ENCODE measurements at places on chromosomes 11 and 22.

DNA sequence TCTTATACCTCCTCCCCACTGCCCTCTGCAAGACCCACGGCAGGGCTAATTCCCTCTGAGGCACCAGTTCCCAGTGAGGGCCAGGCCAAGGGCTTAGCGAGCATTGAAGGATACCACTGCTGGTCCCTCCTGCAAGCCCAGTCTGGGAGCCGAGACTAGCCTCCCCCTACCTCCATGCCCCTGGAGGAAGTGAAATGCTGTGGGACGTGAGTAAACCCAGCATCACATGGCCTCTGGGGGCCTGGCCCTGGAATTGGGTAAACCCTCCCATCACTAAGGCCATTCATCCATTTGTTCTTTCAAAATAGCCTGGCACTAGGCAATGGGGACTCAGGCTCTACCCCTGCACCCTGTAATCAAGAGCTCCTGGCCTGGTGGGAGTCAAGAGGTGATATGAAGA lies 24.7 kb downstream of the ARAP1 start:
- DNase-seq, result no peak

GRCh38 chr11:4118107-4118506 lies 23.5 kb downstream of the RRM1 start:
- DNase-seq, result no peak

GRCh38 chr11:11389238-11389637 lies 36.2 kb upstream of the CSNK2A3 start:
- DNase-seq, result no peak

GRCh38 chr11:1486054-1486825 lies at the start of gene MOB2:
TSS of gene MOB2 (minus strand) at chr11:1486779. CDS start at chr11:1486556, 223 bp downstream.
- DNase-seq, result no peak

GRCh38 chr11:27242591-27242990 lies 120.4 kb downstream of the CCDC34 start:
- DNase-seq, result no peak

DNA sequence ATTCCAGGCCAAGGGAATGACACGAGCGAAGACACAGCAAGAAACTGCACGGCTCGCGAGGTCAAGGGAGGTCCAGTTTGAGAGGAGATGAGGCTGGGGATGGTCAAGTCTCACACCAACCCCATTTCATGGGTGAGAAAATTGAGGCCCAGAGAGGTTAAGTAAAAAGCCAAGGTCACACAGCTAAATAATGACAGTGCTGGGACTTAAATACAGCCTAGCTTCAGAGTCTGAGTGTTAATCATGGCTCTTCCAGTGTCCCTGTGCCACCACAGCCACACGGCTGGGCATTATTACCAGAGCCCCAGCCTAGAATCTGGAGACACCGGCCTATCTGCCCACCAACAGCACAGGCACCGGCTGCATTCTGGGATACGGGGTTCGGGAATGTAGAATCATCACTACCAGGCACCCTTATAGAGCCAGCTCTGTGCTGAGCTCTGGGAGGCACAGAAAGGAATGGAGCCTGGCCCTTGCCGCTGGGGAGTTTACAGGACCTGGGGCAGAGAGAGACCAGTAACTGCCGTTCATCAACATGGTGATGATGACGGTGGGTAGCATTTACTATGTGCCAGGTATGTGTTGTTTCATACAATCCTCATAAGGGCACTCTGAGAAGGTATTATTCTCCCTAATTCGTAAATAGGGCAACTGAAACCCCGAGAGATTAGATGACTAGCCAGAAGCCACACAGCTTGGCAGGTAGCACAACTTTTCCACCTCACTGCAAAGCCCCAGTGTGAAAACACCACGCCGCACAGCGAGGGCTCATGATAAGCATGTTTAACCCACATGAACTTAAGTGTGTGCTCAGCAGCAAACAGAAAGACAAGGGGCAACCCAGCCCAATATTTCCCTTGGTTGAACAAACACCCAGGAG lies 51.8 kb downstream of the CD6 start:
- DNase-seq, result no peak

- DNase-seq, result no peak
These were observed 775.6 kb upstream of the CCDC90B start for GRCh38 chr11:84061726-84062125.

GRCh38 chr11:45818961-45819605 lies 14.1 kb downstream of the SLC35C1 start:
- no peak for DNase-seq

- DNase-seq, result no peak
These were observed 9.9 kb downstream of the CSTF3 start for GRCh38 chr11:33151399-33151798.

DNA sequence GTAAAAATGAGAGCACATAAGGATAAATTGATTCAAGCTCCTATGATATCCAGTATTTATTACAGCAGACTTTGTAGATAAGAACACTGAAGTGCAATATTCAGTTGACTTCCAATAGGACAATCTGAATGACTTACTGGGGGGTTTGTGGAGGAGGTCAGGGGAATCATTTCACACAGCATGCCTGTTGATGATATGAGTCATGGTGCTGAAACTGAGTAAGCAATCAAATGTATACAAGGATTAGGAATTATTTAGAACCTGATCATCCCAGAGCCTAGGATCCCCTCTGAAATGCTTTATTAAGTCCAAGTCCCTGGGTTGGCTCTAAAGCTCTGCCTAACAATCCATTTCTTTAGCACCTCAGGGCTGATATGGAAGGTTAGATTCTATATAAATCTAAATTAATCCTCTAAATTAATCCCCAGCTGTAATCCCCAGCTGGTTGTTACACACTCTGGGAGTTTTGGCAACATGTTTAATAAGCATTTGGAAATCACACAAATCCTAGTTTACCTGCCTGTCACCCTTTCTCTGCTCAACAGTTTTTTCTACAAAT lies 326.4 kb downstream of the GUCY1A2 start:
- no peak for DNase-seq

DNA sequence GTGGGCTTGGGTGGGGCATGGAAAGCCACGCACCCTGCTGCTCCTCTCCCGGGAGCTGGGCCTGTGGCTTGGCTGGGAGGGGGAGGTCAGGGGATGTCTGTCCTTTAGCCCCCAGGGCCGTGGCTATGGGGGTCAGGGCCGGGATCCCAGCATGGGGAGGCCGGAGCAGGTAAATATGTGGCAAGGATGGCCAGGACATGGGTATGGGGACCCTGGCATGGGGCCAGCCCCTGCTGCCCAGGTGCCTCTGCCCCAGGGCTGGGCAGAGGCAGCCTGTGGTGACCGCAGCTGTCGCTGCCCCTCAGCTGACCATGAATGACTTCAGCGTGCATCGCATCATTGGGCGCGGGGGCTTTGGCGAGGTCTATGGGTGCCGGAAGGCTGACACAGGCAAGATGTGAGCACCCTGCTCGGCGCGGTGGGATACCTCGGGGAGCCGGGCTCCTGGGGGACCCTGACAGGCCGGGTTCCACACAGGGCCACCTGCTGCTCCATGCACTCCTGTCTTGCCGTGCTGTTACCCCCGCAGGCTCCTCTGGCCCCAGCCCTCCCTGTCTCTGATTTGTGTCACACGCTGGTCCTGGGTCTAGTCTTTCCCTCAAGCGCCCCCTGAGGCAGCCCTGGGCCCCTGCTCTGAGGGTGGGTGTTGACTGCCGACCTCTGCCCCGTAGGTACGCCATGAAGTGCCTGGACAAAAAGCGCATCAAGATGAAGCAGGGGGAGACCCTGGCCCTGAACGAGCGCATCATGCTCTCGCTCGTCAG lies 8.1 kb upstream of the ANKRD13D start:
- DNase-seq, result no peak

DNA sequence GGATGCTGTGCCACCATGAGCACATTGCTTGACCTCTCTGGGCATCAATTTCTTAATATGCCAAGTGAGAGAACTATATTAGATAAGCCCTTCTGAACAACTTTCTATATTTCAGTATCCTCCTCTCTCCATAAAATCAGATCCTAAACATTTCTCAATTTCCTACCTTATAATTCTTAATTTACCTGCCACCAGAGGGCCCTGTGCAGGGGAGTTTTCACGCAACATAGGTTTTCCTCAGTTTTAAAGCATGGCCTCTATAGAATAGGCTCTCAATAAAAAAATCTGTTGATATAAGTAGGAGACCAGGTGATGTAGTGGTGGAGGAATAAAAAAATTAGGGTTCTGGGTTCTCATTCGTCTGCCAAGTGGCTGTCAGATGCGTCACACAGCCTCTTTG lies 83.7 kb upstream of the DBX1 start:
- no peak for DNase-seq

GRCh38 chr11:68311160-68312116 lies 953 bp upstream of the LRP5 start:
- no peak for DNase-seq

DNA sequence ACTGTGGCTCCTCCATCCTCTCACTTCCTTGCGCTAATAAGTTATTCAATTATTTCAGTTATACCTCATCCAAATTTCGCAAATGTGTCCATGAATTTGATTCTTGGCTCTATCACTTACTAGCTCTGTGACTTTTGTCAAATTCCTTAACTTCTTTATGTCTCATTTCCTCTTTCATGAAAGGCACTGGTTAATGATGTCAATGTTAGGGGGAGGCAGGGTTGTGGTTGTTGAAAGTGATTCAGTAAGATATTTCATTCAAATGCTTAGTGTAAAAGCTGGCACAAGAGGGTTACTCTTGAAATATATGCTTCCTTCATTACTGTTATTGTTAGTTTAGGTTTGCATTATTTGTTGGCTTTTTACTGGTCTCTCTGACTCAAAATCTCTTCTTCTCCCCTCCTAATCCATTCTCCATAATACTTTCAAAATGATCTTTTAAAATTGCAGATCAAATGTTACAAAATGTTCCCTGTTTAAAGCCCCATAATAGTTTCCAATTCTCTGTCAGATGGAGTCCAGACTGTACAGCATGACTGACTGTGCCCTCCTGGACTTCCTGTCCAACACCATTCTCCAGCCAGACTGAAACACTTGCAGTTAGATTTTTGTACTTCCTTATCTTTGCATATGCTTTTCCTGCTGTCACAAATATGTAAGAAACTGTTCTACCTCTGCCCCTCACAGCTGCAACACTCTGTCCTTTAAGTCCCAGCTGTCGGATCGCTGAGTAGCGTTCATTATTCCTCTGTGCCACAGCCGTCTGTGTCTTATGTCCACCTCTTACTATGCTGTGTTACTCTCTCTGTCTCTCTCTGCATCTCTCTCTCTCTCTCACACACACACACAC lies 510.6 kb upstream of the RAG2 start:
- no peak for DNase-seq

- no peak for DNase-seq
These were observed 109.4 kb upstream of the RCN1 start for GRCh38 chr11:31981457-31981856.

GRCh38 chr22:23071230-23072076 lies 1.1 kb downstream of the GNAZ start:
- DNase-seq, result no peak

GRCh38 chr11:96062134-96062533 lies 138.2 kb upstream of the MTMR2 start:
- no peak for DNase-seq

- DNase-seq, result no peak
These were observed 9.7 kb downstream of the SMARCB1 start for GRCh38 chr22:23796461-23796860.

- DNase-seq, result no peak
These were observed 11.1 kb upstream of the UPB1 start for GRCh38 chr22:24483976-24484545.

GRCh38 chr11:11988099-11988651 lies 20.3 kb downstream of the DKK3 start:
- DNase-seq, result no peak

- DNase-seq, result no peak
These were observed 2.1 kb upstream of the GNAZ start for GRCh38 chr22:23068096-23068831.

- DNase-seq, result no peak
These were observed 434.3 kb downstream of the RAB38 start for GRCh38 chr11:87740968-87741367.

- DNase-seq, result no peak
These were observed 21.2 kb upstream of the FEZ1 start for GRCh38 chr11:125517116-125517770.

DNA sequence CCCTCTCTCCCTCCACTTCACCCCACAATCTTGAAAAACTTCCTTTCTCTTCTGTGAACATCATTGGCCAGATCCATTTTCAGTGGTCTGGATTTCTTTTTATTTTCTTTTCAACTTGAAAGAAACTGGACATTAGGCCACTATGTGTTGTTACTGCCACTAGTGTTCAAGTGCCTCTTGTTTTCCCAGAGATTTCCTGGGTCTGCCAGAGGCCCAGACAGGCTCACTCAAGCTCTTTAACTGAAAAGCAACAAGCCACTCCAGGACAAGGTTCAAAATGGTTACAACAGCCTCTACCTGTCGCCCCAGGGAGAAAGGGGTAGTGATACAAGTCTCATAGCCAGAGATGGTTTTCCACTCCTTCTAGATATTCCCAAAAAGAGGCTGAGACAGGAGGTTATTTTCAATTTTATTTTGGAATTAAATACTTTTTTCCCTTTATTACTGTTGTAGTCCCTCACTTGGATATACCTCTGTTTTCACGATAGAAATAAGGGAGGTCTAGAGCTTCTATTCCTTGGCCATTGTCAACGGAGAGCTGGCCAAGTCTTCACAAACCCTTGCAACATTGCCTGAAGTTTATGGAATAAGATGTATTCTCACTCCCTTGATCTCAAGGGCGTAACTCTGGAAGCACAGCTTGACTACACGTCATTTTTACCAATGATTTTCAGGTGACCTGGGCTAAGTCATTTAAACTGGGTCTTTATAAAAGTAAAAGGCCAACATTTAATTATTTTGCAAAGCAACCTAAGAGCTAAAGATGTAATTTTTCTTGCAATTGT lies 92.3 kb downstream of the CD44 start:
- no peak for DNase-seq

- no peak for DNase-seq
These were observed 4.3 kb upstream of the GP1BB start for GRCh38 chr22:19719050-19719482.

DNA sequence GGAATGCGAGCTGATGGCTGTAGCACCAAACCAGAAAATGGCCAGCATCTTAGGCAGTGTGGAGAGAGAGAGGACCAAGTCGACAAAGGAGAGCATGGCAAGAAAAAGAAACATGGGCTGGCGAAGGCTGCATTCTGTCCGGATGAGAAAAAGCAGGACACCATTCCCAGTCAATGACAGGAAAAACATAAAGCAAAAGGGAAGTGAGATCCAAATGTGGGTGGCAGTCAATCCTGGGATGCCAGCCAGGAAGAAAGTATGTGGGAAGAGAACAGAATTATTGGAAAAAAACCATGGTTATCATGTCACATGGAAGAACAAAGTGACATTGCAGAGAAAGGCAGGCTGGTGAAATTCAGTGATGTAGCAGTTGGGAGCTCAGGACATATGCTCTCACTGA lies 36.9 kb upstream of the OR56A1 start:
- no peak for DNase-seq
